ENCODE measurements at places on chromosomes 6 and 20.
A peak's percentile ranks its signal among the peaks of the same experiment; 100 is the strongest.

DNA sequence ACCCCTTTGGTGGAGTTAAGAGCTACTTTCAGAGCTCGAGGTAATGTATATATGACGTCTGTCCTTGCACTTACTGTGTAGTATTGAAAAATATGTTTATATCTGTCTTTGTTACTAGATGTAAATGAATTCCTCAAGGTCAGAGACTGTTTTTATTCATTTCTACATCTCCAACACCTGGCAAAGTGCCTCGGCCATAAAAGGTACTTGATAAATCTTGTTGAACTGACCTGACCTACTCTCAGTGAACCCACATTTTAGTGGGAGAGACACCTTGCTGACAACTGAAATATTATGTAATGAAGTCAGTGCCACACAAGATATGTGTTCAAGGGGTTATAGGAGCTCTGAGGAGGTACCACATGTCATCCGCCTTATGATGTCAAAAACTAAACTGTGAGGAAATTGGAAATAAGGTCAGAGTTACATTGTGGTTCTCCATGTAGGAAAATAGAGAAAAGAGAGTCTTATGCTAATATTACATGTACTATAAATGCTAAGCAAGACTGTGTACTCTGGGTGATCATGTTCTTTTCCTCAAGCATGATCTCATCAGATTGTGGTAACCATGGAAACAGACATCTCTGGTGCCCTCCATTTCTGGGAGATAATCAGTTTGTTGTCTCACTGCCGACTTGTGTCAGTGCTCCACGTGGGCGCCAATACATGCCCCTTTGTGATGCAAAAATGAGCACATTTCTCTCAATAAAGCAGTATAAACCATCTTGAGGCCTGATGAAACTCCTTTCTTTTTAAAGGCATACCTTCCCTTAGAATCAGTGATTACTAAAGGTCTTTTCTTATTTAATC is 5.7 kb upstream of the TMEM30A start:
- peak; percentile 72 for DNase-seq

GRCh38 chr20:61100489-61100888 is 151.6 kb upstream of the CDH4 start:
- no peak for DNase-seq

- DNase-seq: no peak
These were observed 41.3 kb upstream of the TBC1D7 start for GRCh38 chr6:13369591-13369990.

GRCh38 chr6:45610374-45610773 is 232.6 kb upstream of the SUPT3H start:
- no peak for DNase-seq

GRCh38 chr6:138145402-138145801 is 16.3 kb upstream of the ARFGEF3 start:
- DNase-seq: no peak

DNA sequence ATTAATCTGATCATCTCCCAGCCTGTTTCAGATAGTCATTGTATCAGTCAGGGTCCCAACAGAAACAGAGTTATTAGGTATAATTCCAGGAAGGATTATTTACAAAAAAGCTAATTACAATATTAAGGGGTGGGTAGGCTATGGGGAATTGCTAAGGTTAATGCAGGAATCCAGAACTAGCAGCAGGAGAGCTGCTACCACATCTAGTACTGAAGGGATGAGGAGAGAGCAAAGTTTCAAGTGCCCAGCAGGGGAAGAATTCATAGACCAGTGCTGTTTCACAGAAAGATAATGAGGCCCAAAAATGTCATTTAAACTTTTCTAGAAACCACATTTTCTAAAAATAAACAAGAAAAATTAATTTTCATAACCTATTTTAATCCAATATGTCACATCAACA is 284.2 kb downstream of the HACE1 start:
- DNase-seq: no peak

All from caudate nucleus (tissue), 63 donors.